ENCODE measurements at places on chromosomes 2 and 18.

GRCh38 chr2:164554487-164554886 is 66.8 kb downstream of the GRB14 start:
- DNase-seq = no peak

DNA sequence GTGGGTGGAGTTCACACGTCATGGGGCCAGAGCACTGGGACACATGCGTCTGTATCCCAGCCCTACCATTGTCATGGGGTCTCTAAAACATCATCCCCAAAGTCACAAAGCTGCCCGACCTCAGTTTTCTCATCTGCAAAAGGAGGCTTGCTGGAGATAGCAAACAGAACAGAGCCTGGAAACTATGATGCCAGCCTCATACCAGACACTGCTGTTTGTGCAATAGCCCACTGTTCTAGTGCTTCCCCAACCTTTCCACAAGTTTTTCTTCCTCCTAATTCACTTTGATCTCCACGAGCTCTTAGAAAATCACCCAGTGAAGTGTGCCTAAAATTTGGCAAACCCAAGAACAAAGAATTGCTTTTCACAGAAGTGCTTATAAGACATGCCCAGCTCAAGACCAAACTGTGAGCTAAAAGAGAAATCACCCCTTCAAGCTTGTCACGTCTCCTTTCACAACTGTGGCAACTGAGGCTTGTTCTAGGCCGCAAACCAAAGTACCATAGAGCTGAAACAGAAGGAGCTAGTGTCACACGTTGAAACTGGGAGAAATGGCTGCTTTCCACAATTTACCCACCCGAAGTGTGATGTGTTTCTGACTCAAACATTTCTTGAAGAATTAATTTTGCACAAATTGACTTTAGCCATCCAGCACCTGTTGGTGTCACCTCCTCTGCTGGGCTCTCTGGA is 162.7 kb upstream of the ID2 start:
- DNase-seq = no peak

GRCh38 chr2:231611273-231612108 is 18.8 kb downstream of the TEX44 start:
- no peak for DNase-seq

DNA sequence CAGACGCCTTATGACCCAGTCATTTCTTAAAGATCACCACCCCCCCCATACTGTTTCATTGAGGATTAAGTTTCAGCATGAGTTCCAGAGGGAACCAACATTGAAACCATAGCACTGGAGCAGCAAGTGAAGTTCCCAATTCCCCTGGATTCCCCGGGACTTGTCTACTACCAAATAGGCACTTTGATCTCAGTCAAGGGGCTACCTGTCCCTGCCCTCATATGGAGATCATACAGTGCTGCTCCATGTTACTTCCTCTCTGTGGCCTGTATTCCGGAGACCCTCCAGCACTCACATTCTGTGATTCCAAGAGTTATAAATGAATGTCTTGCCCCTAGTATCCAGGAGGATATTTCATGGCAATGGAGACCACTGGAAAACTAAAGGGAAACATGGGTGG is 42.5 kb downstream of the RNF144A start:
- DNase-seq = no peak

DNA sequence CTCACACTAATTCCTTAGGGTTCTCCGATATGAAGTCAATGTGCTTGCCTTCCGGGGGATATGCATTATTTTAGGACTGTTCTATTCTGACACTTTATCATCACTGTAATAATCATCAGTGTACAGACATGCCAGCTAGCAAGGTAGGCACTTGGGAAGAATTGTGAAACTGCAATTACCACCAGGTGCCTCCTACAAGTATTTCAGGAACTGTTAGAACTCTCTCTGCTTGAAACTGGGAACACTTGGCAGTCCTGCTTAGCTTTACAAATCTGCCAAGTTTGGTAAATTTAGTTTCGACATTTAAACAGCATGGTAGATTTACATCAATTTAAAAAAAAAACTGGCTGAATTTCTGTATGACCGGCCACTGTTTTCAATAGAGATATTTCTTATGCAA is 128.7 kb downstream of the SATB2 start:
- DNase-seq = no peak

- DNase-seq = no peak
Measured at GRCh38 chr2:178301649-178302238, 107.4 kb downstream of the OSBPL6 start.

GRCh38 chr2:14994721-14995120 is 362.2 kb downstream of the LRATD1 start:
- DNase-seq = no peak

DNA sequence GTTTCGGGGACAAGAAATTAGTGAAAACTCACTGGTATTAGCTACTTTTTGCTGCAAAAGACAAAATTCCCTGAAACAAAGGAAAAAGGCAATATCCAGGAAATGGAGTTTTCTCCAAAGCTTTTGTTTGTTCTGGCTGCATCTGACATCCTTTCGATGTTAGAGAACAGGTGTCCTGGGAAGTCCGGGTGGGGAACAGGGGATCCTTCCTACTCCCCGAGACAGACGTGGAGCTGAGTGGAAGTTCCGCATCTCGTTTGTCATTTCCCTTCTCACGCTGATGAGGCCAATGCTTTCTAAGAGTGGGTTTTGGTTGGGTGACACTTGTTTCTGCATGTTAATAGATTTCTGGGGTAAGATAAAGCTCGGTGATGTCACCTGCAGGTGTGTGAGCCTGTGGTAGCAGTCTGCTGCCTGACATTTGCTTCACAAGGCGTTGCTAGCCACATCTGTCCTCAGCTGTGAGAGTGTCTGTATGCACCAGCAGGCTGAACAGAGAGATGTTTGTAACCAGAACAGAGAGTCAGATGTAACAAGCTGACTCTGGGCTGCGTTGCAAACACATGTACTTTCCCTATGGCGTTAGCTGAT is 125.9 kb downstream of the ACOXL start:
- peak; percentile 60 for DNase-seq

DNA sequence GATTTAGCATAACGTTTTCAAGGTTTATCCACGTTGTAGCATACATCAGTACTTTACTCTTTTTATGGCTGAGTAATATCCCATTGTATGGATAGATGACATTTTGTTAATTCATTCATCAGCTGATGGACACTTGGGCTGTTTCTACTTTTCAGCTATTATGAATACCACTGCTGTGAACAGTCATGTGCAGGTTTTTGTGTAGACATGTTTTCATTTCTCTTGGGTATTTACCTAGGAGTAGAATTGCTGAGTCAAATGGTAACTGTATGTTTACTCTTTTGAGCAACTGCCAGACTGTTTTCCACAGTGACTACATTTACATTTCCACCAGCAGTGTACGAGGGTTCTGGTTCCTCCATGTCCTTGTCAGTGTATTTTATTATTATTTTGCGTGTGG is 33.9 kb downstream of the COX7A2L start:
- peak; percentile 64 for DNase-seq

GRCh38 chr2:220887876-220888275 is 684.2 kb downstream of the EPHA4 start:
- DNase-seq = no peak

DNA sequence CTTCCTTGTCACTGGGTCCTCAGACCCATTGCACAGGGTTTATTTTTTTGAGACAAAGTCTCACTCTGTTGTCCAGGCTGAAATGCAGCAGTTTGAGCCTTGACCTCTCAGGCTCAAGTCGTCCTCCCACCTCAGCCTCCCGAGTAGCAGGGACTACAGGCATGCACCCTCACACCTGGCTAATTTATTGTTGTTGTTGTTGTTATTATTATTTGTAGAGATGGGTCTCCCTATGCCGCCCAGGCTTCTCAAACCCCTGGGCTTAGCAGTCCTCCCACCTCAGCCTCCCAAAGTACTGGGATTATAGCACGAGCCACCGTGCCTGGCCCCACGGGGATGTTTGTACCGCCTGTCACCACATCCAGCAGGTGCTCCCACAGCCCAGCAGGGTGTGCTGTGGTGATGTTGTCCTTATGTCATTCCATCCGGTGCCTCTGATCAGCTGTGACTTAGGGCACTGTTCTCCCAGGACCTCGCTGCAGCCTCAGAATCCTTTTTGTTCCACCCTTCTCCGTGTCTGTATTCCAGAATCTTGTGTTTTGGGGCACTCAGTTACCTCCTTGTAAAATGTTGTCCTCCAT is 182.3 kb downstream of the INO80D start:
- DNase-seq = peak; percentile 17

DNA sequence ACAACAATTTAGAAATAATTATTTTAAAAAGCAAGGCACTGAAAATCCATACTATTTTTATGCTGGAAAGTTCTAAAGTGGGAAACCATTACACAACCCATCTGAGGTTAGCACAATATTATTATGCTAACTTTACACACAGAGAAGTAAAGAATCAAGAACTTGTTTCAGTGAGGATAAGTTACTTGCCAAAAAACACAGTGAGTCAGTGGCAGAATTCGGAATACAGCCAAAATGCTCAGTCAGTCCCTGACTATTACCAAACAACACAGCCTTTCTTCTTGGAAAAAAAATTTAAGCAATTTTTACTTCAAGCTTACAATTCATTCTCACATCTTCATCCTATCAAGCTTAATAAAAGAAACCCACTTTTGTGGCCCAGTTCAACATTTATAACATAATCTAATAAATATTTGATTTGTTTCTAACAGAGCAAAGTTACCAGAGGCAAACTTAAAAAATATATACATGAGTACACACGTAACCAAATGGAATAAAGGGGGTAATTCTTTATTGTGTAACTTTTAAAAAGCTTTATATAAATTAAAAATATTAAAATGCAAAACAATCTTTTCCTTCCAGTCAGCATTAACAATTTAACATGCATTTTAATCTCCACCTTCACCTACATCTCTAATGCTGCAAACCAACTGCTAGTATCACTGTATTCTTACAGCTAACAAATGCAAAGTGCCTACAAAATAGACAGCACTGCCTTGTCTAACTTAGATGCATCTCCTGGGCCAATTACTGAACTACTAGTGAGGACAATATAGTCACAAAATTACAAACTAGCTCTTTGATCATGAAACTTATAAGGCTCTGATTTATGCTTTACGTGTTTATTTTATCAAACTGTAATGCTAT is 55.2 kb downstream of the CCDC88A start:
- DNase-seq = no peak

GRCh38 chr2:94994914-94995552 is 30.5 kb upstream of the MAL start:
- no peak for DNase-seq

- peak; percentile 98 for DNase-seq
Measured at GRCh38 chr2:136141510-136142149, 23.7 kb upstream of the CXCR4 start.

- DNase-seq = no peak
Measured at GRCh38 chr2:236955521-236956030, 130.1 kb upstream of the COPS8 start.

DNA sequence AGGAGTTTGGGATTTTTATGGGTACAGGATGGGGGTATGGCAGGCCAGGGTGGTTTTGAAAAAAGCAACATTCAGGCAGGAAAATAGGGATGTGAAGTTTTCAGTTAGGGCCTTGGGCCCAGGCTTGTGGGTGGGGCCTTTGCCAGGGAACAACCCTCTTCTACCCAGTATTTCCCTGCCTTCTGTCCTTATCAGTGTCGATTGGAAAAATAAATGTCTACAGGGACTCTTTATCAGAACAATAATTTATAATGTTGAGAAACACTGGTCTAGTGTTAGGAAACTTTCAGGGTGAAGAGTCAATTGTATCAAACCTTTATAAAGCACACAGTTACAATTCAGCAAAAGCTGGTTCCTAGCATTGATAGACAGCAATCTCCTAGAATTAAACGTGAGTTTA is 214.1 kb upstream of the NABP1 start:
- DNase-seq = no peak

- no peak for DNase-seq
Measured at GRCh38 chr18:56835331-56835730, 184.2 kb downstream of the WDR7 start.

DNA sequence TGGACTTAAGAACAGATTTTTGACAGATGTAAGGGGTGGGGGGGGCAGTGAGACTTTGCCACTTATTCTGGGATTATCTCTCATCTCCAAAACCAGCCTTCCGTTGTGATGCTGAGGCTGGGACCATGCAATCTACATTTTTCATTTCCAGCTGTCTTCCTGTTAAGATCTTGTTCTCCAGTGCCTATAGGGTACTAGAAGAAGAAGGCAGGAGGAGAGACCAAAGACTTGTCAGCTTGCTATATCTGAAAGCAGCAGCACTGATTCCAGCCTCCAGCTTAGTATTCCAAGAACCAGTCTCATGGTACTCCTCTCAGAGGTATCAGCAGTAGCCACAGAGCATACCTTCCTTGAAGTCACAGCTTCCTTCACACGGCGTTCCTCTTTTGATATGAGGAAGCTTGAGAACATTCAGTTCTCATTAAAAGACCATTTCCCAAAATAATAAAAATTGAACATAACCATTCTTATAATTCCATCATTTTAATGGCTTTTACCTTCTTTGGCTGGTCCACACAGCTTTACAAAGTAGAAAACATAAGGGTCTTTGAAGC is 49.8 kb downstream of the USP34 start:
- DNase-seq = no peak

- DNase-seq = peak; percentile 75
Measured at GRCh38 chr2:120246546-120247300, 5.9 kb upstream of the RALB start.

GRCh38 chr2:127437781-127438726 is 19.8 kb downstream of the PROC start:
- no peak for DNase-seq

DNA sequence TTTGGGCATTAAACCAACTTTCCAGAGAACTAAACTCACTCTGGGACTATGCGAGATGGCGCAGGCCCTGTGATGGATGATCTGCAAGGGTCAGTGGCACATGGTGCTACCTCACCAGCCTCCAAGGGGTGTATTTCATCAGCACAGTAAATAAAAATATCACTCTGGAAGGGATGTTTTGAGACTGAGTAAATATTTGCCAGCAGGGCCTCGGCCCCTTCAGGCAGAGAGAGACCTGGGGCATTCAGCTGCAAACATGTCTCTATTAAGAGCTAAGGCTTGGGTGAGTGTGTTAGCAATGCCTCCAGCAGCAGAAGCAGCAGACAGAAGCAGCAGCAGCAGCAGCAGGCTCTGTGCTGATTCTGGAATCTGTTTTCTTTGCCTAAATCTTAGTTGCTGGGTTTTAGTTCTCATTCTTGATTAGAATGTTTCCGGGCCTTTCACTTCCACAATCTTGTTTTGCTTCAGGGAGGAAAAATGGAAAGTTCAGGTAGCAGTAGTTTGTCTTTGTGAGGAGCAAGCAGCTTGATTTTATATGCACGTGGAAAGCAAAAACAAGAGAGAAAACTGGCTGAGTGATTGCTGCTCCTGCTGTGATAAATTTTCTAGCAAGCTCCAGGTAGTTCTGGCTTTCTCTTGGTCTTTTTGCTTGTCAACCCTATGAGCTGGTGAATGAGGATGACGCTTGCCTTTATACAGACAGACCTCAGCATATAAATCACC is 18.6 kb downstream of the ADCYAP1 start:
- peak; percentile 63 for DNase-seq

Data from NCI-H345 (cell line).